Stimulated activated CD4-positive, alpha-beta T cell treated with anti-CD3 and anti-CD28 coated beads, Interleukin-1b, Interleukin-23, amount 100 ng/mL, for 24 hours (primary cell): ENCODE measurements at places on chromosomes 11 and 22.

- DNase-seq, result no peak
Measured at GRCh38 chr22:48488611-48489511, 1338.8 kb downstream of the BRD1 start.

DNA sequence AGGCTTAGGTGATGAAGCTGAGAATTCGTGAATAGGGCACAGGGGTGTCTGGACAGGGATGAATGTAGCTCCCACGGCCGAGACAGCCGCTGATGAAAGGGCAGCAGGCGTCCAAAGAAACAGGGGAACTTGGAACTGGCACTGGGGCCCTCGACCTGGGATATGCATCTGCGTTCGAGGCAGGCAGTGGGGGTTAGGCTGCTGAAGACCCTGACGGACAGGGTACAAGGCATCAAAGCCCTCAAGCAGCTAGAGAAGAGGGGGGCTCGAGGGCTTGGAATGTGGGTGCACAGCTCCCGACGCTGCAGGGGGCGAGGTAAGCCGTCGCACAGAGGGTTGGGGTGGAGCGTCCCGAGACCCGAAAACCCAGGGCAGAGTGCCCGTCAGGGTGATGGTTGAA lies 6.9 kb upstream of the SYT8 start:
- DNase-seq, result no peak

- DNase-seq, result no peak
Measured at GRCh38 chr11:72981080-72981479, 161.0 kb downstream of the FCHSD2 start.

- no peak for DNase-seq
Measured at GRCh38 chr11:96299155-96299888, 43.7 kb downstream of the MAML2 start.

DNA sequence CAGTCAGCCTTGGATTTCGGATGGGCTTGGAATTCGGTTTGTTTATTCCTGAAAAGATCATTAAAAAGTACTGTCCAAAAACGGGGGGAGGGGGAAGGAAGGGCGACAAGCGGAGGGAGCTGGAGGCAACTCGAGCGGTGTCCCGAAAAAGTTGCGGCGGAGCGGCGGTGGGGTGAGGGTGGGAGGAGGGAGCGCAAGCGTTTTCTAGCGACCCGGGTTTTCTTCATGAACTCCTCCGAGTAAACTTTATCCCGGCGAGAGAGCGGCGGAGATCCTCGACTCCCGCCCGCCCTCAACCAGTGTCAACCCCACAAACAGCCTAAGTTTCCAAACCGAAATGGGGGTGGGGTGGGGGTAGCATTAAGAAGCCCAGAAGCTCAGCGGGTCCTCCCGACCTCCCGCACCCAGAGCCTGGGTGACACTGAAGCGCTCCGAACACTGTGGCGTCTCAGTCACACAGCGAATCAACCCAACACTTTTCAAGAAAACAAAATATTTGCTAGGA lies 133.0 kb upstream of the C11orf58 start:
- DNase-seq, result no peak
